Effector CD4-positive, alpha-beta T cell (primary cell): ENCODE measurements at places on chromosomes 3 and 15.

GRCh38 chr3:12399226-12399625, 85.1 kb upstream of the TSEN2 start:
- no peak for DNase-seq

- DNase-seq: no peak
Observed at GRCh38 chr3:97901313-97902248, 70.7 kb downstream of the RIOX2 start.

DNA sequence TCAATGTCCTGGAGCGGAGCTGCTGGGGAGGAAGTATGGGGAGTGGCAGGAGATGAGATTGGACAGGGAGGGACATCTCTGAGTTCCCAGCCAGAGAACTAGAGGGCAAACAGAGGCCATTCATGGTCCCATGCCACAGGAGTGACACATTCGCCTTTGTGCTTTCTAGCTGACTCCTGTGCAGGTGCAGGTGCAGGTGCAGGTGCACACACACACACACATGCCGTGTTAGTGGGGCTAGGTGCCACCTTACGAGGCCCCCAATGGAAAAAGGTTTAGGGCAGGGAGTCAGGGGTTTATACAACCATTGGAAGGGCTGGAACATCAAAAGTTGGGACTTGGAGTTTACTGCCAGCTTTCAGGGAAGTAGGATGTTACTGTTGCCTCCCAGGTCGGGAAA, 52.0 kb downstream of the TPRA1 start:
- DNase-seq: no peak

- no peak for DNase-seq
Observed at GRCh38 chr3:98563661-98564281, 29.6 kb downstream of the CPOX start.

GRCh38 chr3:54731732-54732445, 196.0 kb downstream of the LRTM1 start:
- DNase-seq: no peak

DNA sequence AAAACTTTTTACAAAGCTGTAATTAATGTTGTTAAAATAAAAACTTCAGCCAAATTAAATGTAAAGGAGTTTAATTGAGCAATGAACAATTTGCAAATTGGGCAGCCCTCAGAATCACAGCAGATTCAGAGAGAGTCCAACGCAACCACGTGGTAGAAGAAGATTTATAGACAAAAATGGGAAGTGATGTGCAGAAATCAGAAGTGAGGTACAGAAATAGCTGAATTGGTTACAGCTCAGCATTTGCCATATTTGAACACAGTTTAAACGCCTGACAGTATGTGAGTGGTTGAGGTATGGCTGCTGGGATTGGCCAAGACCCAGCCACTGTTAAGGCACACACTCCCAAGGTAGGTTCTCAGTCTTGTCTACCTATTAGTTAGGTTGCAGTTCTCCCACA, 14.4 kb upstream of the PLA2G4D start:
- DNase-seq: no peak
